Activated CD4-positive, alpha-beta memory T cell treated with anti-CD3 and anti-CD28 coated beads, Interleukin-2, amount 10 ng/mL, durations not matched to agents 7 days and 5 days (primary cell): ENCODE measurements at places on chromosomes 1 and 21. TPM values are rescaled to one million over a fixed set of nuclear protein-coding genes. Genes with fewer than 3 reads are reported as not detected.

- H3K27me3 ChIP-seq = no peaks in the 10 kb centered on the region
- H3K27ac ChIP-seq = no peak overlapping the region
- H3K36me3 ChIP-seq = no peaks in the 10 kb centered on the region
- H3K4me1 ChIP-seq = no peaks in the 10 kb centered on the region
Measured at GRCh38 chr1:22919341-22920025, 53.2 kb downstream of the LACTBL1 start.

C1orf52 gene
- 22.6 TPM for total RNA-seq

- peaks cover 6% of the 10 kb centered on the region for H3K4me1 ChIP-seq
- H3K36me3 ChIP-seq = peaks cover 49% of the 10 kb centered on the region
- no peak overlapping the region for H3K27ac ChIP-seq
- no peaks in the 10 kb centered on the region for H3K27me3 ChIP-seq
- no peak overlapping the region for H3K4me3 ChIP-seq
Measured at GRCh38 chr1:19342062-19342750, 30.1 kb downstream of the SLC66A1 start.

DNA sequence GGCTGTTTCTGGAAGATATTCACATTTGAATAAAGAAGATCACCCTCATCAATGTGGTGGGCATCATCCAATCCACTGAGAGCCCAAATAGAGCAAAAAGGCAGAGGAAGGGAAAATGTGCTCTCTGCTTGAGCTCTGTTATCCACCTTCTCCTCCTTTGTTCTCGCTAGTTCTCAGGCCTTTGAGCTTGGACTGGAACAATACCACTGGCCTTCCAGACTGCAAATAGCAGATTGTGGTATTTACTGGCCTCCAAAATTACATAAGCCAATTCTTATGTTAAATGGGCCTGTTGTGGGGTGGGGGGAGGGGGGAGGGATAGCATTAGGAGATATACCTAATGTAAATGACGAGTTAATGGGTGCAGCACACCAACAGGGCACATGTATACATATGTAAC is 219.3 kb downstream of the C1orf94 start:
- H3K4me1 ChIP-seq = no peaks in the 10 kb centered on the region
- DNase-seq = no peak
- no peak overlapping the region for H3K27ac ChIP-seq
- H3K4me3 ChIP-seq = no peak overlapping the region

FMO5 gene
- total RNA-seq = 0.73 TPM

DNA sequence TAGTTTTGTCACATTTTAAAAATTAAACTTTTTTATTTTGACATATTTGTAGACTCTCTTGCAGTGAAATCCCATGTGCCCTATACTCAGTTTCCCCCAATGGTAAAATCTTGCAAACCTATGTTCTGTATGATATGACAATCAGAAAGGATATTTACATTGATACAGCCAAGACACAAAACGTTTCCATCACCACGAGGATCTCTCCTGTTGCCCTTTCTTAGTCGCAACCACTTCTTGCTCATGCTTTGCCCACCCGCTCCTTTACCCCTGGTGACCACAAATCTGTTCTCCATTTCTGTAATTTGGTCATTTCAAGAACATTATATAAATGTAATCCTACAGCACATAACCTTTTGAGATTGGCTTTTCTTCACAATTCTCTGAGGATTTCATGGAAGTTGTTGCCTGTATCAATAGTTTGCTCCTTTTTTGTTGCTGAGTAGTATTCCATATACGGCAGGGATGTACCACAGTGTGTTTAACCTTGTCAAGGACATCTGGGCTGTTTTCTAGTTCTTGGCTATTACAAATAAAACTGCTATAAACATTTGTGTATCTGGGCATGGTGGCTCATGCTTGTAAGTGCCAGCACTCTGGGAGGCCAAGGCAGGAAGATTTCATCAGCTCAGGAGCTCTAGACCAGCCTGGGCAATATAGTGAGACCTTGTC is 14.0 kb upstream of the BATF3 start:
- H3K27me3 ChIP-seq = no peaks in the 10 kb centered on the region
- H3K27ac ChIP-seq = peak overlapping the region; percentile 37
- H3K4me1 ChIP-seq = peaks cover 40% of the 10 kb centered on the region
- no peak overlapping the region for H3K4me3 ChIP-seq

- H3K4me3 ChIP-seq = peak overlapping the region; percentile 38
- H3K4me1 ChIP-seq = peaks cover 42% of the 10 kb centered on the region
- peaks cover 6% of the 10 kb centered on the region for H3K27me3 ChIP-seq
- no peaks in the 10 kb centered on the region for H3K36me3 ChIP-seq
- no peak overlapping the region for H3K27ac ChIP-seq
Measured at GRCh38 chr1:211515090-211516023, 23.4 kb upstream of the RD3 start.

GRCh38 chr21:34183331-34183928 is 110.1 kb downstream of the MRPS6 start:
- no peak overlapping the region for H3K27ac ChIP-seq
- no peaks in the 10 kb centered on the region for H3K27me3 ChIP-seq
- H3K36me3 ChIP-seq = no peaks in the 10 kb centered on the region
- H3K4me1 ChIP-seq = no peaks in the 10 kb centered on the region
- no peak for DNase-seq

GRCh38 chr1:245858022-245858721 is 648.9 kb downstream of the SMYD3 start:
- DNase-seq = no peak
- H3K36me3 ChIP-seq = no peaks in the 10 kb centered on the region
- no peaks in the 10 kb centered on the region for H3K27me3 ChIP-seq

GRCh38 chr1:68758666-68759209 is 261.9 kb upstream of the DEPDC1 start:
- H3K4me1 ChIP-seq = no peaks in the 10 kb centered on the region
- H3K36me3 ChIP-seq = no peaks in the 10 kb centered on the region

ATP1A4 gene
- 0.33 TPM for total RNA-seq

CHI3L2 gene
- total RNA-seq = 8.5 TPM

DNA sequence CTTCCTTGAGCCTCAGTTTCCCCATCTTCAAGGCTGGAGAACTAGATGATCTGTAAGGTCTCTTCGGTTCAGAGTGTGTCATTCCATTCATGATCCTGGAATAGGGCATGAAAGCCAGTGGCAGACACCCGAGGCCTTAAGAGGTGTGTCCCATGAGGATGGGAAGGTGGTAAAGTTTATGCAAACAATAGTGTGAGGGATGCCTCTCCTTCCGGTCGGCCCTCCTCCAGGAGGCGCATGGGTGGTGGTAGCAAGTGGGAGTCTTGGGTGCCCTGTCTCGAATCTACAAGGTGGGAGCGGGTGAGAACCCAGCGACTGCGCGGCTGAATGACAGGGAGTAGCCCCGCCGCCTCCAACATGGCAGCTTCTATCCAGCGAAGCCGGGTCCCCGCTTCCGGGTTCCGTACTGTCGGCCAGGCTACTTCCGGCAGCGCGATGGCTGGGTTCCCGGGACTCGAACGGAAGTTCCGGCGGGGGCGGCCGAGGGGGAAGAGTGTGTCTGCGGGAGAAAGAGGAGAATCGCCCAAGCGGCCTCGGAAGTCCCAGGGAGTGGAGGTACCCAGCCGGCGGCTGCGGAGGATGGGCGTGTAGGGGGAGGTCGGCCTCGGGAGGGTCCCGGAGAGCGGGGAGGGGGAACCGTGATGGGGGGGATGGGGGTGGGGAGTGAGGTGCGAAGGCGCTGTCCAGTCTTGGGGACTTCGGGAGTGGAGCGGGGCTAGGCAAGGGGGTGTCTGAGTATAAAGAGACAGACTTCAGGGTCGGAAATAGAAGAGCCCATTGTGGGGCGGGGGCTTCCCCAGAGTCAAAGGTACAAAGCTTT is at the start of gene LYPLA2:
LYPLA2 (plus strand) TSS at position 450 of the 820 bp plus-strand sequence. CDS start 1,538 bp downstream, outside the sequence.
- no peaks in the 10 kb centered on the region for H3K27me3 ChIP-seq
- peak; percentile 90 for DNase-seq
- H3K4me1 ChIP-seq = peaks cover 32% of the 10 kb centered on the region
- peak within 1 kb of the TSS; percentile 91 for H3K27ac ChIP-seq
- peak within 1 kb of the TSS; percentile 94 for H3K4me3 ChIP-seq

DNA sequence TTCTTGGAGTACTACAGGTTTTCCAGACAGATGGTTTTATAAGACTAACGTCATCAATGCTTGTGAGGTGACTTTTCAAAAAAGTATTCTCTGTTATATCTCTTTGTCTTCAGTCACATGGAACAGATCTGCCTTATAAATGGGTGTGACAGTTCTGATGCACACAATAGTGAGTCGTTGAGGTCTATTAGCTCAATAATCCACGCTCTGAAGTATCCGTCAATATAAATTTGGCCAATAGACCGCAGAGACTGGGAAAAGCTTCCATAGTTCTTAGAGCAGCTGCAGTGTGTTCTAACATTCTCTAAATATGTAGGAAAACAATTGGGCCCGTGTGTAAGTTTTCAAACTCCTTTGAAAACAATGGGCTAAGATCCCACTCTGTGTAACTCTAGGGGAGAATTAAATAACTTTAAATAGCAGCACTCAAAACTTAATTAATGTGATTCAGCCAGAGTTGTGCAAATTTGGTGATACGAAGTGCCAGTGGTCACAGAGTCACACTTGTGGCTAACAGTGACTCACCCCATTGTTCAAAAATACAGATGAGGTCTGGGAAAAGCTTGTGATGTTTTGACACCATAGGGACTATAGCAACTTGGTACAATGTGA is 316.0 kb downstream of the LMO4 start:
- no peak for DNase-seq
- no peak overlapping the region for H3K4me3 ChIP-seq
- H3K36me3 ChIP-seq = no peaks in the 10 kb centered on the region
- H3K4me1 ChIP-seq = no peaks in the 10 kb centered on the region
- no peaks in the 10 kb centered on the region for H3K27me3 ChIP-seq

DNA sequence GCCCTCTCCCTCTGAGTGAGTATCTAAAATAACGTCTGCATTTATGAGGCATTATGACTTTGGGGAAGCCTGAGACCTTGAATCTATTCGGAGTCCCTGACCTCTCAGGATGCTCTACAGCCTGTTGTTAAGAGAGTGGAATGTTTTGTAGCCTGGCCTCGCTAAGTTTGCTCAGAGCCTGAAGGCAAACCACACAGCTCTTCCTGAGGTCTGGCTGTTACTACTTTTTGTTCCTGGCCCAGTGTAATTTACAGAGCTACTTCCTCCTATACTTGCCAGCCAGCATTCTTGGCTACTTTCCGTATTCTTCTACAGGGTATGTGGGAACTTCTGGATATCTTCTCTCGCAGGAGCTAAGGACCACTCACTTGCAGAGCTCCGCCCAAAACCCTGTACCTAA is 3.6 kb upstream of the ZMYM4 start:
- no peak overlapping the region for H3K27ac ChIP-seq
- peaks cover 5% of the 10 kb centered on the region for H3K36me3 ChIP-seq
- H3K4me1 ChIP-seq = peaks cover 17% of the 10 kb centered on the region
- H3K27me3 ChIP-seq = peaks cover 19% of the 10 kb centered on the region
- DNase-seq = no peak
- no peak overlapping the region for H3K4me3 ChIP-seq

GRCh38 chr1:2375246-2375922 is 16.0 kb downstream of the MORN1 start:
- H3K4me1 ChIP-seq = no peaks in the 10 kb centered on the region
- no peak overlapping the region for H3K4me3 ChIP-seq
- no peaks in the 10 kb centered on the region for H3K36me3 ChIP-seq
- no peaks in the 10 kb centered on the region for H3K27me3 ChIP-seq
- no peak overlapping the region for H3K27ac ChIP-seq

- H3K4me3 ChIP-seq = no peak overlapping the region
- peak overlapping the region; percentile 23 for H3K27ac ChIP-seq
- peaks cover 11% of the 10 kb centered on the region for H3K4me1 ChIP-seq
- peaks cover 12% of the 10 kb centered on the region for H3K27me3 ChIP-seq
- DNase-seq = peak; percentile 20
- H3K36me3 ChIP-seq = no peaks in the 10 kb centered on the region
Measured at GRCh38 chr1:34684266-34684665, 70.6 kb upstream of the GJB5 start.

PLPPR5 gene
- not detected for total RNA-seq

- no peak within 1 kb of the TSS for H3K4me3 ChIP-seq
- H3K4me1 ChIP-seq = no peaks in the 10 kb centered on the region
- no peak for DNase-seq
- no peak within 1 kb of the TSS for H3K27ac ChIP-seq
Measured at GRCh38 chr1:68049941-68050878, at the start of gene DIRAS3. TSS of gene DIRAS3 (minus strand) at chr1:68050627. CDS start at chr1:68047297, 3,330 bp downstream.

DNA sequence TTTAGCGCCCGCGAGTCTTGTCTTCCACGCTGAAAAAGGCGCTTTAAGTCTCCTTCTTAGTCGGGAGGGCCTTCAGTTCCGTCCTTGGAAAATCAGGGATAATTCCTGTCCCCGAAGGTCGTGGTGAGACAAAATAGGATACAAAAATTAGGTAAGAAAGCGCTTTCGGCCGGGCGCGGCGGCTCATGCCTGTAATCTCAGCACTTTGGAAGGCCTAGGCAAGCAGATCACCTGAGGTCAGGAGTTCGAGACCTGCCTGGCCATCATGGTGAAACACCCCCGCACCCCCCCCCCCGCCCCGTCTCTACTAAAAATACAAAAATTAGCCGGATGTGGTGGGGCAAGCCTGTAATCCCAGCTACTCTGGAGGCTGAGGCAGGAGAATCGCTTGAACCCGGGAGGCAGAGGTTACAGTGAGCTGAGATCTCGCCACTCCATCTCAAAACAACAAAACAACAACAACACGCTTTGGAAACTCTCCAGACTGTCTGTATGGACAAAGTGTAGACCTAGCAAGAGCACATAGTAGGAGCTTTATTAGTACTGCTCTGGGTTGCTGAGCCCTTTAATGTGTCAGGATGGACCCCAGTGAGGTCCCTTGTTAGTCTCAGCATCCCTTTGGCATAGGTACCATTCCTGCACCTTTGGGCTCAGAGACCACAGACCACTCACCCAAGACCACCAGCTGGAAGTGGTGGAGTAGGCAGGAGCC is 790 bp upstream of the TMEM54 start:
- H3K27me3 ChIP-seq = peaks cover 51% of the 10 kb centered on the region
- no peak overlapping the region for H3K27ac ChIP-seq
- no peaks in the 10 kb centered on the region for H3K36me3 ChIP-seq
- H3K4me3 ChIP-seq = peak overlapping the region; percentile 68
- peaks cover 10% of the 10 kb centered on the region for H3K4me1 ChIP-seq

ACTL8 gene
- total RNA-seq = not detected

HLX gene
- total RNA-seq = 0.33 TPM

GRCh38 chr1:154454386-154455120 is 47.5 kb upstream of the TDRD10 start:
- peaks cover 39% of the 10 kb centered on the region for H3K27me3 ChIP-seq
- H3K27ac ChIP-seq = no peak overlapping the region
- peaks cover 39% of the 10 kb centered on the region for H3K36me3 ChIP-seq
- H3K4me3 ChIP-seq = no peak overlapping the region
- peaks cover 20% of the 10 kb centered on the region for H3K4me1 ChIP-seq

GRCh38 chr1:108643492-108644335 is 17.2 kb downstream of the HENMT1 start:
- H3K4me1 ChIP-seq = peaks cover 76% of the 10 kb centered on the region
- H3K27me3 ChIP-seq = no peaks in the 10 kb centered on the region
- peak overlapping the region; percentile 98 for H3K27ac ChIP-seq
- peaks cover 34% of the 10 kb centered on the region for H3K36me3 ChIP-seq
- DNase-seq = peak; percentile 60

ACKR1 gene
- total RNA-seq = not detected

- no peak for DNase-seq
- H3K27ac ChIP-seq = no peak overlapping the region
- peaks cover 4% of the 10 kb centered on the region for H3K27me3 ChIP-seq
- no peaks in the 10 kb centered on the region for H3K36me3 ChIP-seq
Measured at GRCh38 chr1:20442920-20443625, 42.9 kb downstream of the CAMK2N1 start.

SYCP1 gene
- not detected for total RNA-seq

F13B gene
- total RNA-seq = not detected

RGSL1 gene
- total RNA-seq = not detected

CD84 gene
- total RNA-seq = 23.3 TPM
